ENCODE measurements at places on chromosomes 11 and 22.

DNA sequence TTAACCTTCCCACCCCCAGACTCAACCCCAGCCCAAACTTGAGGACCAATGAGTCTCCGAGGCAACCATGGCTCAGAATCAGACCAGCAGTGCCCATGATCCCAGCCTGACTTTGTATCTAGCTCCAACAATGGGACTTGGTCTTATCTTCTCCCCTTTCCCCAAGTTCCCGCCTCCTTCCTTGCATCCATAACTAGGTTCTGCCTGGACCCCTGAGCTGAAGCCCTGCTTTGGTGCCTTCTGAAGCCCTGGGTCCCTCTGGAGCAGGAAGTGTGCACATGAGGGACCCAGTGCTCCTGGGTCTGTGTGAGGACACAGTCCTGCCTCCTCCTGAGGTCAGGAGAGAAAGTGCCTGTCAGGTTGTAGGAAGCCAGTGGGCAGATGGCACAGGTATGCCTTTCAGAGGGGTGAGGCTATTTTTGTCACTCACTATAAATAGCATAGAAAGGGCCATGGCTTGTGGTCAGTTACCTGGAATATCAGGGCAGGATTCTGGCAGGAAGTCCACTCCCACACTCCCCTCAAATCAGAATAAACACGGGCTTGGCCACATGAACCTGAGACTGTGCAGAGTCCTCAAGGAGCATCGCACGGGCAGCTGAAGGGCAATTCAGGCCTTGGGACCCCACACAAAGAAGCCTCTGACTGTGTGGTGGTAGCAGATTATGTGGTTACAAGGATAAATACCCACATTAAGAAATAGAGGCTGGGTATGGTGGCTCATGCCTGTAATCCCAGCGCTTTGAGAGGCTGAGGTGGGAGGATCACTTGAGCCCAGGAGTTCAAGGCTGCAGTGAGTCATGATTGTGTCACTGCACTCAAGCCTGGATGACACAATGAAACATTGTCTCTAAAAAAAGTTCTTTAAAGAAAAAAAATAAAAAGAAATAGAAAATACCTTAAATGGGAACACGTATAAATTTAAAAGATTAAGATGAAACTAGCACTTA lies 27.4 kb downstream of the RCN1 start:
- H3K4me1 ChIP-seq: peaks cover 25% of the 10 kb centered on the region
- no peak overlapping the region for H3K27ac ChIP-seq
- H3K36me3 ChIP-seq: no peaks in the 10 kb centered on the region
- peaks cover 15% of the 10 kb centered on the region for H3K27me3 ChIP-seq
- DNase-seq: no peak

- no peaks in the 10 kb centered on the region for H3K36me3 ChIP-seq
- no peak overlapping the region for H3K27ac ChIP-seq
- no peak for DNase-seq
- H3K4me1 ChIP-seq: peaks cover 3% of the 10 kb centered on the region
- peaks cover 5% of the 10 kb centered on the region for H3K27me3 ChIP-seq
- no peak overlapping the region for H3K4me3 ChIP-seq
Observed at GRCh38 chr11:117860139-117860538, 16.3 kb downstream of the FXYD6 start.

GRCh38 chr22:49068861-49069500 lies 758.7 kb downstream of the BRD1 start:
- no peak overlapping the region for H3K27ac ChIP-seq
- H3K27me3 ChIP-seq: peaks cover 3% of the 10 kb centered on the region
- DNase-seq: no peak
- H3K4me1 ChIP-seq: no peaks in the 10 kb centered on the region
- no peaks in the 10 kb centered on the region for H3K36me3 ChIP-seq
- no peak overlapping the region for H3K4me3 ChIP-seq

DNA sequence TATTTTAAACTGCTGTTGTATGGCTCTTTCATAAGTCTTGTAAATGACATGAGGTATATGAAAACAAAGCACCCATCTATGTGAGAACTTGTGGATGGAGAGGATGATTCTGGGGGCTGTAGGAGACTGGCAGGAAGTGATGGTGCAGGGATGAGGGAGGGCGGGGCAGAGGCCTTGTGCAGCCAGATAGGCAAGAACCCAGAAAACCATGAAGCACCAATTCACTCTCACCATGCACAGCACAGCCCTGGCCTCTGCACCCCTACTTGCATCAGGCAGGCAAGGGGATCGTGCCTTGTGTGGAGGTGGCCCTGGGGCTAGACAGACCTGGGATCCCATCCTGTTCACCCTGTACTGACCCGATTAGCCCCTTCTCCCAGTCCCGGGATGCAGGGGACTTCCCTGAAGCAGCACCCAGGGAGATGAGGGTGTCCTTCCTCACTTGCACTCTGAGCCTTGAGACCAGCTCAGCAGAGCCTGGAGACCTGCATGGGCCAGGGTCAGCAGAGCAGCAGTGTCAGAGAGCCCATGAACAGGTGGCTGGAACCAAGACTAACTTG lies 85.5 kb downstream of the MORC2 start:
- no peak overlapping the region for H3K4me3 ChIP-seq
- no peaks in the 10 kb centered on the region for H3K4me1 ChIP-seq
- no peaks in the 10 kb centered on the region for H3K36me3 ChIP-seq
- H3K27ac ChIP-seq: no peak overlapping the region
- H3K27me3 ChIP-seq: no peaks in the 10 kb centered on the region
- DNase-seq: no peak

DNA sequence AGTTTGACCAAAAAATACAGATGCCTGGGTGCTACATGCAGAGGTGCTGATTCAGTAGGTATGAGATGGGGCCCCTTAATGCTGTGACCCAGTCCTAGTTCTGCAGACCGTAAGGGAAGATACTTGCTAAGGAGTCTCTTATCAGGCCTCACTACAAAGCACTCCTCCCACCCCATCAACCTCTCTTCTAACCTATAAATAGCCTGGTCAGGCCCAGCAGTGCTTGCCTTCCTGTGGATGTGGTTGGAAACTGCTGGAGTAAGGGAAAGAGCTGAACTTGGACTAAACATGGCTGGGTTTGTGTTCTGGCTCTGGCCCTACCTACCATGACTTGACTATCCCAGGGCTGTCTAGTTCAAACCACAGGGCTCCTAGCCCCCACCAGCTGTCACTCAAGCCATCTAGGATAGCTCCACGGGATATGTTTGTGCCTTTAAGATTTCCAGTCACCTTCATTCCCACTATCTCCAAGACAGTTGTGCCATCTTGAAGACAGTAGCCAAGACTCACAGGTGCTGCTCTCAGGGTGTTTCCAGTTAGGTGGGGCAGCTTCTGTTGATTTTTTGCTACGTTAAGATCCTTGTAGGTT lies 9.5 kb upstream of the DKK3 start:
- H3K27me3 ChIP-seq: peaks cover 34% of the 10 kb centered on the region
- DNase-seq: no peak
- H3K36me3 ChIP-seq: no peaks in the 10 kb centered on the region
- H3K4me1 ChIP-seq: no peaks in the 10 kb centered on the region

Data from activated naive CD8-positive, alpha-beta T cell treated with anti-CD3 and anti-CD28 coated beads, Interleukin-2, amount 50 U/mL, for 24 hours (primary cell).